Activated T-cell treated with anti-CD3 and anti-CD28 coated beads for 4 hours (primary cell): ENCODE measurements at places on chromosomes 5 and 9.

DNA sequence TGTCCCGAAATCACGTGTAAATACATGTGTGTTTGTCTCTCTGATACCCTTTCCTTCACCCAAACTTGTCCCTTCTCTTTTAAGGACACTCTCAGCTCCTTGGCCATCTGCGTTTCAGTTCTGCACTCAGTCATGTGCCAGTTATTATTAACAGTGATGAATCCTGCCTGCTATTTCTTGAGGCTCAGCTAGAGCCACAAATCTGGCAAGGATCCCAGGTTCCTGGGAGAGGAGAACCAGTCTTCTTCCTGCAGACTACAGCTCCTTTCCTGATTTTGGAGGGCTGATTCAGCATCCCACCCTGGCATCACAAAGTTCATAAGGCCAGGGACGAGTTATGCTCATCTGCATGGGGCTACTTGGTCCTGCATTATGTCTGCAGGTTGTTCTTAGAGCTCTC lies 5.6 kb downstream of the MAMDC2 start:
- DNase-seq = no peak

- DNase-seq = no peak
Measured at GRCh38 chr5:93611273-93611975, 28.4 kb downstream of the NR2F1 start.

- DNase-seq = no peak
Measured at GRCh38 chr5:64505769-64506566, at the start of gene RGS7BP. Gene RGS7BP (plus strand): TSS chr5:64506015. CDS start chr5:64506625, 610 bp downstream.

DNA sequence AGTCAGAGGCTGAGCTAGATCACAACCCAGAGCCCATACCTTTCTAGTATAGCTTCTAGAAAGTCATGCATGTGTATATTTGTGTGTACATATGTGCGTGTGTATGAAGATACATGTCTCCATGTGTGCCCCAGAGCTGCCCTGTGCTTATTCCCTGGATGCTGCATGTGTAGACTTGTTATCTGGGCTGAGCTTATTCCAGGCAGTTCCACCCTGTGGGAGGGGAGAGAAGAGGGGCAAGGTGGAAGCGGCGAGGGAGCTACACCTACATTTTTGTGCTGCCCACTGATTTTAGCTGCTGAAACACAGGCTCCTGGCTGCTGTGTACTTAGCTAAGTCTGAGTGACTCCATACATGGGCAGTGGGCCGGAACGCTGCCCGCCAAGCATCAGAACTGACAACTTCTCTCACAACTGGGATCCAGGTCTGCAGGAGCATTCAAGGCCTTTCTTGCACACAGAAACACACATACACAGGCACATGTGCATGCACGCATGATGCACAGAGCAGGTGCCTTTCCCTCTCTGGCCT lies 38.0 kb upstream of the XPA start:
- no peak for DNase-seq

DNA sequence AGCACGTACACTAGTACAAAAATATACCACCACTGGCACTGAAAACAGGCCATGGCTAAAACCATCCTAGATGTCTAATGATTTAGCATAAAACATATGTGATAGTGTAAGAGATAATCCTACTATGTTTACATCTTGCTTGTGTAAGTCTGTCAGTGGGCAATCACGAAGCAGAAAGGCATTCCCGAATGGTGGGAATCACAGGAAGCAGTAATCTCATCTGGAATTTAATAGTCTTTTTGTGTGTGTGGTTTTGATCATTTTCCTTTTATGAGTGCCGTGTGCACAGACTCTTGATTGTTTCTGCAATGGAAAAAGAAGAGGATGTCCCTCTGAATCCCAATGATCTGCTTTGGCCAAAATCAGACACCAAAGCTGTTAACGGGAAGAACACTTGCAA lies 200.5 kb downstream of the EBF1 start:
- DNase-seq = no peak

- no peak for DNase-seq
Measured at GRCh38 chr9:110464321-110464720, 115.2 kb downstream of the SVEP1 start.

DNA sequence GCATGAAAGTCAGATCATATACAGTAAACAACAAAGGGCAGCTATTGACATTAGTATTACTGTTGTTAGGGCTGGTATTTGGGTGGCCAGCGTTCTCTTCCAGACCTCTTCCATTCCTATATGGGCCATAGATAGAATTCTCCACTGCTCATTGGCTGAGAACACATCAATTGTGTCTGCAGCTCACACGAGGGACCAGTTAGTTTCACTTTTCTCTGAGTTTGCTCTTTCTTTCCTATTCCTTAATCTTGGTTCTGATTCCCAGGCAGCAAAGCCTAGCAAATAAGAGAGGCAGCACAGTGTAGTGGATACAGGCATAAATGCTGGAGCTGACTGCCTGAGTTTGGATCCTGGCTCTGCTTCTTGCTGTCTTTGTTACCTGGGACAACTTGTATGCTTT lies 476.4 kb downstream of the SPOCK1 start:
- DNase-seq = no peak
